Left ventricle myocardium inferior (tissue), 1 donor: ENCODE measurements at places on chromosomes 4 and X. TPM values are rescaled to one million over a fixed set of nuclear protein-coding genes. Genes with fewer than 3 reads are reported as not detected.

DNA sequence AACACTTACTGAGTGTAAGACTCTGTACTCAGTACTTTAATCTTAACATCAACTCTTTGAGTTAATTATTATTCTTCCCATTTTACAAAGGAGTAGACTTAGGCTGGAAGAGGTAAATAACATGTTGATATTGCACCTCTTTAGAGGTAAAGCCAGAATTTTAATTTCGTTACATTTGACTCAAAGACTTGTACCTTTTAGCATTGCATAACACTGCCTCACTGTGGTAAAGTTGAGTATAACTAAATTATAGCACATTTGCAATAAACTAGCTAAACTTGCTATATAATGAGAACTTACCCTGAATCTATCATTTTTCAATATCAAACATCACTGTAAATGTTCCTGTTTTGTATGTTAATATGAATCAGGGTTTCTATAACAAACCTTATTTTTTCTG, 218.5 kb downstream of the PRR32 start:
- no peak for DNase-seq
- no peak overlapping the region for H3K27ac ChIP-seq
- H3K36me3 ChIP-seq: no peaks in the 10 kb centered on the region

GRCh38 chrX:47605024-47605423, 14.6 kb downstream of the SYN1 start:
- H3K36me3 ChIP-seq: no peaks in the 10 kb centered on the region
- no peaks in the 10 kb centered on the region for H3K27me3 ChIP-seq
- H3K4me1 ChIP-seq: no peaks in the 10 kb centered on the region
- DNase-seq: no peak
- H3K4me3 ChIP-seq: no peak overlapping the region

GRCh38 chr4:170388255-170388654, 298.5 kb upstream of the AADAT start:
- DNase-seq: no peak
- H3K27ac ChIP-seq: no peak overlapping the region
- H3K36me3 ChIP-seq: no peaks in the 10 kb centered on the region
- no peaks in the 10 kb centered on the region for H3K4me1 ChIP-seq

GRCh38 chrX:153649915-153650782, 3.1 kb downstream of the DUSP9 start:
- H3K4me1 ChIP-seq: no peaks in the 10 kb centered on the region
- no peak for DNase-seq
- H3K27me3 ChIP-seq: peaks cover 43% of the 10 kb centered on the region
- H3K27ac ChIP-seq: no peak overlapping the region

GRCh38 chrX:133913009-133913408, 72.4 kb downstream of the GPC3 start:
- no peaks in the 10 kb centered on the region for H3K27me3 ChIP-seq
- no peak overlapping the region for H3K4me3 ChIP-seq
- no peaks in the 10 kb centered on the region for H3K4me1 ChIP-seq

- no peak overlapping the region for H3K27ac ChIP-seq
- H3K4me3 ChIP-seq: no peak overlapping the region
- H3K27me3 ChIP-seq: peaks cover 3% of the 10 kb centered on the region
- peaks cover 13% of the 10 kb centered on the region for H3K4me1 ChIP-seq
- H3K36me3 ChIP-seq: no peaks in the 10 kb centered on the region
- DNase-seq: no peak
Observed at GRCh38 chr4:181860157-181860556, 383.0 kb upstream of the TENM3 start.

DNA sequence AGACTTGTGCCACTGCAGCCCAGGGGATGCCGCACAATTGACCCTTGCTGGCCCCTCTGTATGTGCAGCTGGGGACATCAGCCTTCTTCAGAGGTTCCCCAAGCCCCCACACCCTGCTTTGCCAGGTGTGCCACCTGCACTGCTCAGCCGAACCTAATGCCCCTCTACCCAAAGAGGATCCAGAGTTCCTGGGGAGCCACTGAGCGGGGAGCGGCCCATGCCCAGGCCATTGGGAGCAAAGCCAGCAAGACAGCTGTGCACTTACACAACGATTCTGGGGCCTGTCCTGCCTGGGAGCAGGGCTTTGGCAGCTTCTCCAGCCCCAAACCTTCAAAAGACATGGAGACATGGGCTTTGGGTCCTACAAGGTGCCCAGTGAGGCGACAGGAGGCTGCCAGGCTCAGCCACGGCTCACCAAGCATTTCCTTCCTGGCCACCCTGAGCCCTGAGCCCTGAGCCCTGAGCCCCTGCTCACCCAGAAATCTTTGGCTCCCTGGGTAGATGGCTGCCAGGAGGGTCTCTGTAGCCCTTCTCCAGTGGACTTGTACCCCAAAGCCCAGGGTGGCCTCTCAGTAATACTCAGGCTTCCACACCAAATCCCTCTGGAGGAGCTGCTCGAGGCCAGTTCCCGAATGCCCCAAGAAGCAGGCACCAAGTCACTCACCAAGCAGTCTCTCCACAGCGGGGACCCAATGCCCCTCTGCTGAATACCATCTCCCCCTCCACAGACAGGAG, 13.0 kb downstream of the PNMA6E start:
- H3K4me3 ChIP-seq: no peak overlapping the region
- DNase-seq: no peak
- H3K27ac ChIP-seq: no peak overlapping the region
- H3K4me1 ChIP-seq: no peaks in the 10 kb centered on the region
- no peaks in the 10 kb centered on the region for H3K27me3 ChIP-seq
- H3K36me3 ChIP-seq: no peaks in the 10 kb centered on the region

DNA sequence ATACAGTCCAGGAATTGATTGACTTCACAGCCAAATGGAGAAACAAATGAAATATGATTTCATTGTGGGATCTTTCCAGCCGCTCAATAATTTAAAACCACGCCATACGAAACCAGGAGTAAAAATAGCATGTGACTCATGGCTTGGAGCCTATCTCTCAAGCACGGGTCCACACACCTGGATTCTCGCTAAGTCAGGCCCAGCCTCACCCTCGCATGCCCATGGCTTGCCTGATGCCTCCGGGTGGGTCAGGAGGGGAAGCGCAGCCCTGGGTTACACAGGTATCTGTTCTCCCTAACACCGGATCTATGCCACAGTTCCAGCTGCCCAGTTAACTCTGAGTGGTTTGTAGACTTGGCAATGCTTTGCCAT, 5.6 kb upstream of the ABLIM2 start:
- H3K4me1 ChIP-seq: peaks cover 29% of the 10 kb centered on the region
- no peak for DNase-seq
- no peak overlapping the region for H3K27ac ChIP-seq
- no peaks in the 10 kb centered on the region for H3K27me3 ChIP-seq

Gene STAP1
- total RNA-seq: not detected

Gene ARHGAP6
- 3.1 TPM for total RNA-seq

Gene MAML3
- 2.6 TPM for total RNA-seq
